CD4-positive, alpha-beta T cell (primary cell): ENCODE measurements at places on chromosomes 16 and 17.

GRCh38 chr16:23595246-23595950 lies 718 bp downstream of the NDUFAB1 start:
- H3K4me1 ChIP-seq: peaks cover 33% of the 10 kb centered on the region
- peak overlapping the region; percentile 76 for H3K4me3 ChIP-seq
- DNase-seq: no peak

- no peak overlapping the region for H3K4me3 ChIP-seq
- H3K36me3 ChIP-seq: no peaks in the 10 kb centered on the region
- H3K4me1 ChIP-seq: peaks cover 1% of the 10 kb centered on the region
- no peak overlapping the region for H3K27ac ChIP-seq
- DNase-seq: no peak
Measured at GRCh38 chr17:82710499-82711232, 5.8 kb upstream of the FN3KRP start.

- no peak overlapping the region for H3K4me3 ChIP-seq
- no peaks in the 10 kb centered on the region for H3K36me3 ChIP-seq
- DNase-seq: no peak
- H3K4me1 ChIP-seq: peaks cover 7% of the 10 kb centered on the region
- no peaks in the 10 kb centered on the region for H3K27me3 ChIP-seq
Measured at GRCh38 chr16:68506331-68507053, 32.6 kb upstream of the ZFP90 start.

GRCh38 chr17:73325527-73325842 lies 13.7 kb upstream of the CDC42EP4 start:
- H3K27me3 ChIP-seq: no peaks in the 10 kb centered on the region
- H3K27ac ChIP-seq: no peak overlapping the region
- H3K36me3 ChIP-seq: no peaks in the 10 kb centered on the region
- DNase-seq: no peak
- no peaks in the 10 kb centered on the region for H3K4me1 ChIP-seq

GRCh38 chr17:17151055-17151454 lies 55.1 kb downstream of the PLD6 start:
- H3K4me1 ChIP-seq: peaks cover 55% of the 10 kb centered on the region
- no peak overlapping the region for H3K27ac ChIP-seq
- no peak for DNase-seq

DNA sequence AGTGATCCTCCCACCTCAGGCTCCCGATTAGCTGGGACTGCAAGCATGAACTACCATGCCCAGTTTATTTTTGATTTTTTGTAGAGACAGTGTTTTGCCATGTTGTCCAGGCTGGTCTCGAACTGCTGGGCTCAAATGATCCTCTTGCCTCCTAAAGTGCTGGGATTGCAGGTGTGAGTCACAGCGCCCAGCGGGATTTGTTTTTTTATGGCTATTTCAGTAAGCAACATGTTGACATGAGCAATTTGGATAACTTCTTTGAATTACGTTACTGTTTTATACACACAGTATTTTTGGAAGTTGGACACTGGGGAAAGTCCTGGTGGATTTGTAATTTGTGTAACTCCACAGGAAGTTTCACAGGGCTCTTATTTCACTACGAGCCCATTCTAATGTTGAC lies 18.5 kb upstream of the RHOT1 start:
- H3K4me3 ChIP-seq: no peak overlapping the region
- no peaks in the 10 kb centered on the region for H3K27me3 ChIP-seq
- DNase-seq: no peak
- H3K4me1 ChIP-seq: peaks cover 20% of the 10 kb centered on the region
- H3K36me3 ChIP-seq: no peaks in the 10 kb centered on the region

DNA sequence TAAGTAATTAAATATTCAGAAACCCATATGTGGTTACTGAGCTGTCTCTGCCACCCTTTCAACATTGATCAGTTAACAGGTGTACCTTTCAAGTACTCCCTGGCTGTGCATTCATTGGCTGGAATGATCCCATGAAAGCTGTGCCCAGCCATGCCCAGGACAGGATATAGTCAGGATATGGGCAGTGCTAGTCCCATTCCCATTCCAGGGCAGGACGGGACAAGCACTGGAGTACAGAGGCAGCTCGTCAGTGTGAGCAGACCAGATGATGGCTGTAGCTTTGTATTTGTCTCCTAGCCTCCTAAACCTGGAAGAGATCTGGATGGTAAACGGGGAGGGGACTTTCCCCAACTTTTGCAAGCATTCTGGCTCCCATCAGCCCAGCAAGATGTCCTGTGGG lies 22.5 kb downstream of the HEATR3 start:
- H3K36me3 ChIP-seq: peaks cover 64% of the 10 kb centered on the region
- no peaks in the 10 kb centered on the region for H3K27me3 ChIP-seq

GRCh38 chr17:6494239-6494941 lies 50.1 kb downstream of the PIMREG start:
- no peak overlapping the region for H3K4me3 ChIP-seq
- H3K27me3 ChIP-seq: no peaks in the 10 kb centered on the region
- H3K27ac ChIP-seq: no peak overlapping the region
- DNase-seq: no peak

DNA sequence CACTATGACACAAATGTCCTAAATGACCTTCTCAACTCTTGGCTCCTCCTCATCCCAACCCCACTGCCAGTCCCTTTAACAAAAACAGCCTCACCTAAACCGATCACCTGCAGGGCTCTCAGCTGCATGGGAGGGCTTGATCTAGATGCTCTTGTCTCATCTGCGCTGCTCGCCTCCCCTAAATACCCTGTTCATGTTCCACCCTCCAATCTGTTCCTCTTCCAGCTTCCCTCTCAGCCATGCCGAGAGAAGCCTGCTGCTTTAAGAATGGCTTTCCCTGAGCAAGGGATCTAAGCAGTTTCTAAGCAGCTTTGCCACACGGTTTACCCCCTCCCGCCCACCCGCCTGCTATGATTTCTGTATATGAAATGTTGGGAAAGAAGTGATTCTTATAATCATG lies 23.7 kb downstream of the PIPOX start:
- no peak overlapping the region for H3K4me3 ChIP-seq
- no peaks in the 10 kb centered on the region for H3K36me3 ChIP-seq
- no peak for DNase-seq
- H3K27me3 ChIP-seq: no peaks in the 10 kb centered on the region
- H3K4me1 ChIP-seq: no peaks in the 10 kb centered on the region

GRCh38 chr17:57806167-57806830 lies 43.5 kb downstream of the MRPS23 start:
- no peak overlapping the region for H3K4me3 ChIP-seq
- peaks cover 6% of the 10 kb centered on the region for H3K4me1 ChIP-seq
- no peak for DNase-seq
- no peak overlapping the region for H3K27ac ChIP-seq

DNA sequence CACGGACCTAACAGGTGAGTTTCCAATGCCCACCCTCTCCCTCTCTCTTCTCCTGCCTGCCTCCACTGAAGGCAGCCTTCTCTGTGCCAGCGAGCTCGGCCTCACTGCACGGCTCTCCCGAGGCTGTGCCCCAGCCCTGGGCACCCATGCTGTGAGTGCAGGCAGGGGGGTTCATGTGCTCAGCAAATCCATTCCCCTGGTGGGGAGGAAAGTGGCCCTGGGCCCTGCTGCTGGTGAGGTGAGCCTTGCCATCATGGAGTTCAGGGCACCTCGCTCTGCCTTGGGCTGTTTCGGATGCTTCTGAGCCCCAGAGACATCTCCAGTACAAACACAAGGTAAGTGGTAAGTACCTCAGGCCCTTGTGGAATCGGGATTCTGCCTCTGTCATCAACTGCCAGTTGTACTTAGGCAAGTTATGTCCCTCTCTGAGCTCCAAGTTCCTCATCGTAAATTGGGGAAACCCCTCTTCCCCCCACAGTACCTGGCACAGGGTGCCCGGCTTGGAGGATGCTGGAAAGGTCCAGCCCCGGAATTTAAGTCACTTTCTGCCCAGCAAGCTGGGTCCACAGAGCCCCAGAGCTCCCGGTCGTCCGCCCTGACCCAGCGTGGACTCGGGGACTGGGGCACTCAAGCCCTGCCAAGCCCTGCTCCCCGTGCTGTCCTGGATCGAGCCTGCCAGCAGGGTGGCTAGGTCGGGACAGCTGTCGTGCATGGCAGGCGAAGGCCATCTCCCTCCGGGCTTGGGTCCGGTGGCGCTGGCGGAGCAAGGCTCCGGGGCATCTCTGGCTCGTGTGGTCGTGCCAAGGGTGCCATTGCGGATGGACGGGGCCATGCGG lies 684 bp upstream of the NUDT16L1 start:
- H3K36me3 ChIP-seq: peaks cover 28% of the 10 kb centered on the region
- no peaks in the 10 kb centered on the region for H3K27me3 ChIP-seq
- no peak for DNase-seq
- peak overlapping the region; percentile 81 for H3K27ac ChIP-seq
- H3K4me3 ChIP-seq: peak overlapping the region; percentile 93
- peaks cover 25% of the 10 kb centered on the region for H3K4me1 ChIP-seq

- no peaks in the 10 kb centered on the region for H3K36me3 ChIP-seq
- peak overlapping the region; percentile 58 for H3K27ac ChIP-seq
- H3K4me3 ChIP-seq: peak overlapping the region; percentile 40
- DNase-seq: peak; percentile 87
Measured at GRCh38 chr17:78645421-78646295, 68.5 kb upstream of the DNAH17 start.

DNA sequence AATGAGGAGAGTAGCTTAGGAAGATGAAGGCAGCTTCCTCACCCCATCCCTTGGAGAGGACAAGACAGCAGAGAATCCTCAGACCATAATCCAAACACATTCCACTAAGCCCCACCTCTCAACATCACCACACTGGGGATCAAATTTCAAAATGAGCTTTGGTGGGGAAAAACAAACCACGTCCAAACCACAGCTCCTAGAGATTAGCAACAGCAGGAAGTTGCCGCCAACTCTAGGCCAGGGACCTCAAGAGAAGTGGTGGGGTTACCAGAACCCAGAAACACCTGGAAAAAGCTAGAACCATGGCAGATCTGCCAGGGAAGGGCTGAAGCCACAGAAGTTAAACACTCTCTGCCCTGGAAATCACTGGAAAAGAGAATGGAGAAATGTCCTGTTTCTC lies 571.6 kb downstream of the HS3ST4 start:
- H3K27me3 ChIP-seq: no peaks in the 10 kb centered on the region
- no peak overlapping the region for H3K4me3 ChIP-seq
- no peak for DNase-seq
